ENCODE measurements at places on chromosomes 1 and 21.
A peak's percentile ranks its signal among the peaks of the same experiment; 100 is the strongest.

DNA sequence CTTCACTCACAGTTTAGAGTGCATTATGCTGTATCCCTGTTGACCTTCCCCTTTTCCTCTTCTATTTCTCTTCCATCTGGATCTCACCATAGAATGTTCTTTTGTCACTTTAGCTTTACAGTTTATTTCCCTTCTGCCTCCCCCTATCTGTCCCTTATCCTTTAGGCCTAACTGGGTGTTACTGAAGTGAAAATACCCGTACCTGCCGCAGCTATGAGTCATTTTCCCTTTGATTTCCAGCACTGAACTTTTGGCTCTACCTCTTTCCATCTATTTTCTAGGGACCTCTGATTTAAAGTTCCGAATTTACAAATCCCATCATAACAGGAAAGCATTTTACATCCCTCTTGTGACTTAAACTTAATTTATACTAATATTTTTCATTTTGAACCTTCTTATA lies 19.7 kb downstream of the ITSN1 start:
- DNase-seq: no peak

DNA sequence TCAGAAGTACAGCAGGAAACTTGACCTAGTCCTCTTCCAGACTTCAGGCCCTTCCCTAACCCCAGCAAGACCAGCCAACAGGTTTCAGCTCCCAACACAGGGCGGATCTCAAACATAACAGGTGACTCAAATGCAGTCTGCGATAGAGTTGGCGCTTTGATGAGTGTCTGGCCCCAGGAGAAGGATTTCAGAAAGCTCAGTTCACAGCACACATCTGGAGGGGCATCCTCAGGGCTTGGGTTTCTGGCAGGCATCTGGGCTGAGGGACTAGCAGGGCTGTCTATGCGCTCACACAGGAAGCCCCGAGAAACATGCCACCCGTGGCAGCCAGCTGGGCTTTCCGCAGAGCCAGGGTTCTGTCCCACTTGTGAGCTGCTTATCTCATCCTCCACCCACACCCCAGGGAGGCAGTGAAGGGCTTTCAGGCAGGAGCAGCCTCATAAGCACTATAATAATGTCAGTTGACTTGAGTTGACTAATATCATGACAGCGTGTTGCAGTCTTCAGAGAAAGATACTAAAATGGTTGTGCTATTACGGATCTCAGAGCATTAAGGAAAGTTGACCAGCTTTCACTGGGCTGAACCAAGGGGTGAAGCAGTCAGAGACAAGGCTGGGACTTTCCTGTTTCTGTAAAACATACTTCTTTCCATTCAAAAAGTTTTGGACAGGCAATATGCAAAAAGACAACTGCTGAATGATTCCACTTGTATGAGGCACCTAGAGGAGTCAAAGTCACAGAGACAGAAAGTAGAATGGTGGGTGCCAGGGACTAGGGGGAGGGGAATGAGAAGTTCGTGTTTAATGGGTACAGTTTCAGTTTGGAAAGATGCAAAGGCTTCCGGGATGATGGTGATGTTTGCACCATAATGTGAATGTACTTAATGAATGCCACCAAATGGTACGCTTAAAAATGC lies 233.0 kb upstream of the IRF2BP2 start:
- DNase-seq: no peak

DNA sequence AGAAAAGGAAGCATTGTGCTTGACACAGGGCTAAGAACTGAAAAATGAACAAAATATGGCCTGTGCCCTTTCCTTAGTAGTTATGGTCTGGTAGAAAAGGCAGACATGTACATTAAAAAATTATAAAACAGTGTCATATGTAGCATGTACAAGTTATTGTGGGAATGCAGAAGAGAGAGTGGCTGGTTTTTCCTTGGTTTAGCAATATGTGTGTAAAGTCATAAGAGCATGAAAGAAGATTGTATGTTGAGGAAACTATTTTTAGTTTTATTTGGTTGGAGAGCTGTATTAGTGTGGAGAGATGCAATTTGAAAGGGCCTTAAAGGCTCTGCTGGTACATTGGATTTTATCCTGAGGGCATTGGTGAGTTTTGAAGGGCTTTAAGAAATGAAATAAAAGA lies 145.8 kb downstream of the PDE4B start:
- no peak for DNase-seq

GRCh38 chr21:37459575-37459974 lies 93.0 kb downstream of the DYRK1A start:
- DNase-seq: peak; percentile 25

DNA sequence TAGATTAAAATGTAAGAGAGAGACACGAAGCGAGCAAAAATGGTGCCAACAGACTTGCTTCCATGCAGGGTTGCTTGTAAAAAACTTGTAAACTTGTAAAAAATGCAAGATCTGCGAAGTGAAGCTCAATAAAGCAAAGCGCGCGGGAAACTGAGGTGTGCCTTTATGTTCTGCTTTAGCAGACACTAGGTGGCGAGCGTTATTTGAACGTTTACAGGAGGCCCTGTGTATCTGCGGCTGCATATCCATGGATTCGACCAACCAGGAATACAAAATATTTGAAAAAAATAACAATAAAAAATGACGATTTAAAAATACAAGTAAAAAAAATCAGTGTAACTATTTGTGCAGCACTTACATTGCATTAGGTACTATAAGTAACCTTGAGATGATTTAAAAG lies 1.5 kb downstream of the UBE2G2 start:
- peak; percentile 39 for DNase-seq

DNA sequence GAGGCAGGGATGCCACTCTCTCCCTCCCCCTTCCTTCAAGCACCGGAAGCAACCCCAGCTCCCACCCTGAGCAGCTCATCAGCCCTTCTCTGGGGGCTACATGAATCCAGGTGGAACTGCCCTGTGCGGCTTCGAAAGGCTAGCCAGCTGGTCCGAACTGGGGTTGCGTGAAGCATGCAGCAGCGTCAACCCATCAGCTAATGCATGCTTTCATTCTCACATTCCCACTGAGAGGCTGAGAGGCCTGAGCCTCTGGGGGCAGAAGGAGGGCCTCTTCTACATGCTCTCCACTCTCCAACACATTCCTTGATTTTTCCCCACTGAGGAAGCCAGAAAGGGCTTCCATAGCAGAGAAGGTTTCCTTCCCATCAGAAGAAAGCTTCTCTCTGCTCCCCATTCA lies 5.6 kb downstream of the RXRG start:
- no peak for DNase-seq

GRCh38 chr1:9316512-9316911 lies 23.8 kb downstream of the SPSB1 start:
- no peak for DNase-seq

GRCh38 chr1:13797397-13797796 lies 97.4 kb downstream of the PRDM2 start:
- no peak for DNase-seq

GRCh38 chr1:28526886-28527285 lies 21.0 kb downstream of the RCC1 start:
- DNase-seq: peak; percentile 99

GRCh38 chr1:70910013-70910412 lies 137.6 kb downstream of the PTGER3 start:
- DNase-seq: no peak

- no peak for DNase-seq
Measured at GRCh38 chr1:156590326-156591180, 1.0 kb upstream of the NAXE start.

GRCh38 chr1:228810878-228811711 lies 75.8 kb downstream of the RHOU start:
- DNase-seq: no peak

DNA sequence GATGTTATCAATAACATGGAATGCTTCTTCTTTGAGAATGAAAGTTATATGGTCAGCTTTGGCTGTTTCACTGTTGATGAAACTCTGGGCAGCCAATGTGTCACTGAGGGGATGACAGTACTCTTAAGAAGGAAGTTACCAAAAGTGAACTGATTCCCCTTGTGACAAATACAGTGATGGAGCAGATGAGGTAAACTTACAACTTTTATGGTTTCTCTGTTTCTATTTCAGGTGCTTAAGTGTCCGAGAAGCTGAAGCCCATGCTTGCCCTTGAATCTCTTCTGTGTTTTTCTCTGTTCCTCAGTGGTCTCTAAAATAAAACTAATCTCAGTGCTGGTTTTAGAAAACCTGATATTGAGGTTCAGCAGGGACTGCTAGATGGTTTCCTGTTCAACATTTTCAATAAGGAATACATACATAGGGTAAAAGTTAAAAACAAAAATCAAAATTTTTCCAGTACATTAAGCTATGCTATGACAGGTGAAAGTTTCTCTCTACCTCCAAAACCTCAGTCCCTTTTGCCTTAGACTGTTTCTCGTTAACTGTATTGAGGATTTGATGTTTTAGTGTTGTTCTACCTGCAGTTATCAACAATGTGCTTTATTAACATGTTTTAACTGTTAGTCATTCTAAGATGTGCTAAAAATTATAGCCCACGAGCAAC lies 454.4 kb upstream of the ADGRL4 start:
- DNase-seq: no peak

GRCh38 chr1:147720557-147720956 lies 39.8 kb downstream of the GJA5 start:
- DNase-seq: no peak

DNA sequence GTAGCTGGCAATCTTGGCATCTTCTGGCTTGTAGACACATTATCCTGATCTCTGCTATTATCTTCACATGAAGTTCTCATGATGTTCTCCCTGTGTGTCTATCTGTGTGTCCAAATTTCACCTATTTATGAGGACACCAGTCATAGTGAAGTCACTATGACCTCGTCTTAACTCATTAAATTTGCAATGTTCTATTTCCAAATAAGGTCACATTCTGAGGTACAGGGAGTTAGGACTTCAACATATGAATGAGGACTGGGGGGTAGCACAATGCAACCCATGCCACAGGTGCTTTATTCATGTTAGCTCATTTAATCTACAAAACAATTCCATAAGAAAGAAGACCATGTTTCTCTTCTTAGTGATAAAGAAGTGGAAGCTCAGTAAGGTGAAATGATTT lies 206.2 kb upstream of the C8B start:
- DNase-seq: no peak

- no peak for DNase-seq
Measured at GRCh38 chr1:159250638-159251216, 46.1 kb downstream of the ACKR1 start.

DNA sequence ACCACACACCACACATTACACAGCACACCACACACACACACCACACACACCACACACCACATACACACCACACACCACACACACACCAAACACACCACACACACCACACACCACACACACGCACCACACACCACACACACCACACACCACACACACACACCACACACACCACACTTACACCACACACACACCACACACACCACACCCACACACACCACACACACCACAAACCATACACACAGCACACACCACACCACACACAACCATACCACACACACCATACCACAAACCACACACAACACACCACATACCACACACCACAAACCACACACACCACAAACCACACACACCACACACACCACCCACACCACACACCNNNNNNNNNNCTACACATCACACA lies 40.9 kb upstream of the SIK1 start:
- DNase-seq: no peak

- no peak for DNase-seq
Measured at GRCh38 chr1:27856561-27857343, 15.6 kb upstream of the THEMIS2 start.

DNA sequence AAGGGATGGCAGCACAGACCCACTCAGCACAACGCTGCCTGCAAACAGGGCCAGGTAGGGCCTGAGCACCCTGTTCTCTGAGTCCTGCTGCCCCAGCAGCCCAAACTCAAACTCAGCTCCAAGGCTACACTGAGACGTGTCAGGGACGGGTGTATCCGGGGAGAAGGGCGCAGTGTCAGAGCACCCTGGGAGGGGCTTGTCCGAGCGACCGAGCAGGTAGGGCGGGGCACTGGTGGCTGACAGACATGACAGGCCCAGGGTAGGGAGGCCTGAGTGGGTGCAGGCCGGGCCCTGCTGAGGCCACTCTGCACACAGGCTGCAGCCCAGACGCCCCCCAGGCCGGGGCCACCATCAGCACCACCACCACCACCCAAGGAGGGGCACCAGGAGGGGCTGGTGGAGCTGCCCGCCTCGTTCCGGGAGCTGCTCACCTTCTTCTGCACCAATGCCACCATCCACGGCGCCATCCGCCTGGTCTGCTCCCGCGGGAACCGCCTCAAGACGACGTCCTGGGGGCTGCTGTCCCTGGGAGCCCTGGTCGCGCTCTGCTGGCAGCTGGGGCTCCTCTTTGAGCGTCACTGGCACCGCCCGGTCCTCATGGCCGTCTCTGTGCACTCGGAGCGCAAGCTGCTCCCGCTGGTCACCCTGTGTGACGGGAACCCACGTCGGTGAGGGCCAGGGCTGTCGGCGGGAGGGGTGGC lies 5.5 kb downstream of the SCNN1D start:
- no peak for DNase-seq

GRCh38 chr1:6045561-6045960 lies at the start of gene KCNAB2:
Gene KCNAB2, plus strand, starts transcription at chr1:6045888. Its CDS starts 5,649 bp downstream, at chr1:6051537.
- DNase-seq: no peak

GRCh38 chr1:209326076-209326475 lies 257.4 kb upstream of the CAMK1G start:
- DNase-seq: no peak

GRCh38 chr1:154263465-154264332 lies 8.7 kb upstream of the HAX1 start:
- no peak for DNase-seq

- no peak for DNase-seq
Measured at GRCh38 chr1:222373216-222373615, 174.7 kb downstream of the HHIPL2 start.

DNA sequence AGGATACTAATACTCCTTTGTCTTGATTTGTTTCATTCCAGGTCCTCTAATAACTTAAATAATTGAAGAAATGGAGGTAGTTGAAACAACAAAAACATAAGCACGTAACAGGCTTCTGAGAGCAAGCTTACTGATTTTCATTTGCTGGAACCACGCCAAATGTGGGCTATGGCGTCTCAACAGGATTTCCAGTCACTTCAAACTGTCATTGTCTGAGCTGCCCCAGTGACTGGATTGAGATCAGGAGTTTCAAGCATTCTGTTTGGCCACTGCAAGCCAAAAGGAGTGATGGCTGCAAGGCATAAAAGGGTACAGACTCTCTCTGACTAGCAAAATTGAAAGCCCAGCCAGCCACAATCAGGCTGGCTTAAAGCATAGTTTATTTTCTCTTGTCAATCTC lies 289.9 kb downstream of the DPYD start:
- no peak for DNase-seq

DNA sequence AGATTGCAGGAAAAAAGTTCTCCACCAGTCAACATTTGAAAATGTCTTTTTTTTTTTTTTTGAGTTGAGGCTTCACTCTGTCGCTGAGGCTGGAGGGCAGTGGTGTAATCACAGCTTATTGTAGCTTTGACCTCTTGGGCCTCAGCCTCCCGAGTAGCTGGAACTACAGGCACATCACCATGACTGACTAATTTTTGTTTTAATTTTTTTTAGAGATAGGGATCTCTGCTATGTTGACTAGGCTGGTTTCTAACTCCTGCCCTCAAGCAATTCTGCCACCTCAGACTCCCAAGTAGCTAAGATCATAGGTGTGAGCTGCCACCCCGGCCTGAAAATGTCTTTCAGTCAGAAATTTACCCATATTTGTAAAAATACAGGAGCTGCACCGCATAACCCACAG lies 30.6 kb upstream of the USP24 start:
- DNase-seq: peak; percentile 22

Measured in kidney tubule cell (primary cell).